ENCODE measurements at places on chromosomes 16 and 17.
A peak's percentile ranks its signal among the peaks of the same experiment; 100 is the strongest.

GRCh38 chr17:81885454-81885853 lies 5.9 kb downstream of the ALYREF start:
- H3K4me1 ChIP-seq: peaks cover 4% of the 10 kb centered on the region
- peaks cover 94% of the 10 kb centered on the region for H3K36me3 ChIP-seq
- no peak overlapping the region for H3K4me3 ChIP-seq
- no peak overlapping the region for H3K27ac ChIP-seq

DNA sequence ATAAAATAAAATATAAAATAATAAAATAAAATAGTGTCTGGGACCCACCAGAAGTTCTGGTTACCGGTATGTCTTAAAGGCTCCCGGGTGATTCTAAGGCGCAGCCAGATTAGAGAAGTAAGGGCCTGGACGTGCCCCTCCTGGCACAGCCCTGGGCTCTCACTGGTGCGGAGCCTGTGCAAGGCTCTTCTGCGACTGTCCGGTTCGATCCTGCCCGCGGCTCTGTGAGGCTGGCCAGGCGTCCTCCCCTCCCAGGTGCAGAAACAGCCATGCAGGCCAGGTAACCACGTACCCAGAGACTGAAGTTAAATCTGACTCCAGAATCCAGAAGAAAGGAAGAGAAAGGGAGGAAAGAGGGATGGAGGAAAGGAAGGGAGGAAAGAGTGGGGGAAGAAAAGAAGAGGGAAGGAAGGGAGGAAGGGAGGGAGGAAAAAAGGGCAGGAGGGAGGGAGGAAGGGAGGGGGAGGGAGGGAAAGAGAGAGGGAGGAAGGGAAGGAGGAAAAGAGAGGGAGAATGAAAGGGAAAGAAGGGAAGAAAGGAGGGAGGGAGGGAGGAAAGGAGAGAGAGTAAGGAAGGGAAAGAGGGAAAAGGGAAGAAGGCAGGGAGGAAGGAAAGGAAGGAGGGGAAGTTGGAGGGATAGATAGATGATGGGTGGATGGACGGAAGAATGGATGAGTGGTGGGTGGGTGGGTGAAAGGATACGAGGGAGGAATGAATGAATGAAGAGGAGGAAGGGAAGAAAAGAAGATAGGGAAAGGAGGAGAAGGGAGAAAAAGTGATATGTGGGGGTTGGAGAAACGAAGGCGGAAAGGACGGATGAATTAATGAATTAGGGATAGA lies 42.3 kb downstream of the C16orf82 start:
- no peak overlapping the region for H3K27ac ChIP-seq
- no peaks in the 10 kb centered on the region for H3K27me3 ChIP-seq
- no peak for DNase-seq
- H3K36me3 ChIP-seq: no peaks in the 10 kb centered on the region

DNA sequence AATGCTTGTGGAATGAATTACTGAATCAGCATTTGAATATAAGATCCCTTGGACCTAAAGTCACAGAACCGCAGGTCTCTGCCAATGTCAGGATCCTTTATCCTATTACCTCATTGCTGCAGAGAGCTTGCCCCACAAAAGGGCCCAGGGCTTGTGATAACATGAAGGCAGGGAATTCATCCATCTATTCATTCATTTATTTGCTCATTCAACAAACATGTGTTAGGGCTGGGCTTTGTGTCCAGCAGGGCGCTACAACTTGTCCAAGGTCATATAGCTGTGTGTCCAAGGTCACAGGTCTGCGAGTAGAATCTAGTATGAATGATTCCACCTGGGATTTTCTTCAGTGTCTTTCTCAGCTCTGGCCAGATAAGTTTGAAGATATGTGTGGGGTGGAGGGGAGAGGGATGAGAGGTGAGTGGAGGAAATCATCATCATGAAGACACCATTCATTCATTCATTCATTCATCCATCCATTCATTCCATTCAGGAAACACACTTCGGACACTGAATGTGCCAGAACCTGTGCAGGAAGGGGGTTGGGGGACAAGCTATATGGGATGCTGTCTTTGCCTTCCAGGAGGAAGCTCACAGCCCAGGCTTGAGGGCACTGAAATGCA lies 1.3 kb upstream of the UNC45B start:
- no peak overlapping the region for H3K27ac ChIP-seq
- no peaks in the 10 kb centered on the region for H3K4me1 ChIP-seq
- DNase-seq: no peak
- H3K4me3 ChIP-seq: no peak overlapping the region
- no peaks in the 10 kb centered on the region for H3K27me3 ChIP-seq

DNA sequence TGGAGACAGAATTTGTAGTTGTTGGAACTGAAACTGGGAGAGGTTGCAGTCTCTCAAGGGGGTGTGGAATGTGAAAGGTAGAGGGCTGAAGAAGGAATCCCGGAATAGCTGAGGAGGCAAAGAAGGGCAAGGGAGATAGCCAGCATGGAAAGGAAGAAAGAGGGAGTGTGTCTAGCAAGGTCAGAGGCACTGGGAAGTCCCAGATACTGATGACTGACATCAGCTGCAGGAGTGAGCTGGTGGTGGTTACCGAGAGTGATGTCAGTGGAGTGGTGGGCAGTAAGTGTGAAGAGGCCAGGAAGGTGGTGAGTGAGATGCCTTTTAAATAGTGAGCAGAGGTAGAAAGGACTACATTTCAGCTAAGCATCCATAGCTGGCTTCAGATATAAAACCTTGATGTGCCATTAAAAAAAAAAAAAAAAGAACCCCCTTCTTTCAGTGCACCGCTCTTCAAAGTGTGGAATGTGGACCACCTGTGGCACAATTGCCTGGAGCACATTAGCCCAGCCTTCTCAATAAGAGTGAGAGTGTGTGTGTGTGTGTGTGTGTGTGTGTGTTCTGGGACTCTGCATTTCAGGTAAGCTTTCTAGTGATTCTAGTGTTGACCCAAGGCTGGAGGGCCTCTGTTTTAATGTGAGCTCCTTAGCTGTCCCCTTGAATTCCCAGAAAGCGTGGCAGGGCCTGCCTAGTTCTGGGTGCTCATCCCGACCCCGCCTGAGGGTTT lies 8.5 kb downstream of the PRMT7 start:
- peaks cover 65% of the 10 kb centered on the region for H3K36me3 ChIP-seq
- H3K27me3 ChIP-seq: no peaks in the 10 kb centered on the region
- DNase-seq: no peak
- H3K4me1 ChIP-seq: no peaks in the 10 kb centered on the region
- H3K27ac ChIP-seq: no peak overlapping the region

- peak overlapping the region; percentile 78 for H3K27ac ChIP-seq
- H3K27me3 ChIP-seq: no peaks in the 10 kb centered on the region
- peaks cover 39% of the 10 kb centered on the region for H3K4me1 ChIP-seq
- H3K36me3 ChIP-seq: no peaks in the 10 kb centered on the region
- no peak for DNase-seq
Measured at GRCh38 chr17:72603420-72604242, 482.8 kb downstream of the SOX9 start.

- H3K36me3 ChIP-seq: no peaks in the 10 kb centered on the region
- H3K27ac ChIP-seq: no peak overlapping the region
- DNase-seq: no peak
- H3K4me3 ChIP-seq: no peak overlapping the region
- no peaks in the 10 kb centered on the region for H3K4me1 ChIP-seq
Measured at GRCh38 chr16:8943966-8944759, 19.5 kb downstream of the USP7 start.

GRCh38 chr16:77674888-77675287 lies 47.4 kb upstream of the NUDT7 start:
- DNase-seq: no peak
- H3K4me1 ChIP-seq: no peaks in the 10 kb centered on the region
- H3K4me3 ChIP-seq: no peak overlapping the region

DNA sequence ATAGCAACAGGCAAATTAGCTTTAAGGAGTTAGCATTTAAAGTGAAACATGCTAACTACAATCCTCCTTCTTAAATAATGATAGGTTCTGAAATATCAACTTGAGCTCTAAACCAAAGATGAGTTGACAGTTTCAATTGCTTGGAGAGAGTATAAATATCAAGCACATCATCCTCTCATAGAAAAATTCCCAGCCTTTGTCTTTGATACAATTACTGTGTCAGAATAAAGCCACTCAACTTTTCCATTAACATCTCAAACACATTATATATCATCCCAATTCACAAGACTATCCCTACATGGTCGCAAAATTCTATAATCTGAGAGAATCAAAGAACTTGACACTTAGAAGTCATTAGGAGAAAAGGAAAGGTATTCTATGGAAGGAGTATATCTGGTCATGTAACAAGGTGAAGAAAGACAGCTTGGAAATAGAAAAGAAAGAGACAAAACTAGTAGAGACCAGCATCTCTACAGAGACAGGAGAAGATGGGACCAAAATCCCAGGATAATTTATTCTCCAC lies 189.8 kb downstream of the CEP112 start:
- DNase-seq: no peak
- no peaks in the 10 kb centered on the region for H3K36me3 ChIP-seq
- H3K27ac ChIP-seq: no peak overlapping the region
- H3K27me3 ChIP-seq: no peaks in the 10 kb centered on the region
- no peak overlapping the region for H3K4me3 ChIP-seq

DNA sequence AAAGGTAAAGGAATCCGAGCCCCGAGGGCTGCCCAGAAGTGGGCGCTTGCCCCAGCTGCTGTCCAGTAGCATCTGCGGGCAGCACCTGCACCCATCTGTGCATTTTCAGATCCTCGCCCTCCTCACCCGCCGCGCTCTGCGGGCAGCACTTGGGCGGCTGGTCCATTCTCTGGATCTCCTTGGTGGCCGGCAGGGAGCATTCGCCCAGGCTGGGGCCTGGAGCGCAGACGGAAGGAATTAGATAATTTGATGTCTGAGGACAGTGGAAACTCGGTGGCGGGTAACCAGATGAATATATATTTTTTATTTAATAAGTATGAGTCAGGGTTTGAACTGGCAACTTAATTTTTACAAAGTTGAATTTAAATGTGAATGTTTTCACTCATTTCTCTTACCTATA lies 88.5 kb downstream of the NPIPB11 start:
- no peaks in the 10 kb centered on the region for H3K27me3 ChIP-seq
- H3K4me1 ChIP-seq: no peaks in the 10 kb centered on the region
- no peaks in the 10 kb centered on the region for H3K36me3 ChIP-seq
- DNase-seq: no peak

- no peaks in the 10 kb centered on the region for H3K36me3 ChIP-seq
- no peak overlapping the region for H3K4me3 ChIP-seq
- no peaks in the 10 kb centered on the region for H3K27me3 ChIP-seq
- H3K27ac ChIP-seq: no peak overlapping the region
- peak; percentile 34 for DNase-seq
Measured at GRCh38 chr17:83189044-83190003, 109.9 kb downstream of the METRNL start.

GRCh38 chr17:28906276-28906675 lies 3.4 kb upstream of the DHRS13 start:
- no peak for DNase-seq
- peaks cover 36% of the 10 kb centered on the region for H3K36me3 ChIP-seq
- H3K4me3 ChIP-seq: no peak overlapping the region
- H3K27ac ChIP-seq: no peak overlapping the region

- H3K4me3 ChIP-seq: no peak overlapping the region
- H3K36me3 ChIP-seq: no peaks in the 10 kb centered on the region
- H3K27ac ChIP-seq: no peak overlapping the region
- no peak for DNase-seq
Measured at GRCh38 chr16:47043200-47043599, 69.7 kb upstream of the DNAJA2 start.

- H3K27ac ChIP-seq: no peak overlapping the region
- H3K36me3 ChIP-seq: no peaks in the 10 kb centered on the region
- H3K4me1 ChIP-seq: peaks cover 33% of the 10 kb centered on the region
- H3K4me3 ChIP-seq: no peak overlapping the region
- H3K27me3 ChIP-seq: no peaks in the 10 kb centered on the region
- DNase-seq: no peak
Measured at GRCh38 chr16:75086281-75086680, 30.3 kb downstream of the LDHD start.

GRCh38 chr16:49503256-49504022 lies 129.8 kb downstream of the C16orf78 start:
- no peak overlapping the region for H3K27ac ChIP-seq
- H3K4me1 ChIP-seq: no peaks in the 10 kb centered on the region
- H3K36me3 ChIP-seq: no peaks in the 10 kb centered on the region
- H3K27me3 ChIP-seq: no peaks in the 10 kb centered on the region
- no peak overlapping the region for H3K4me3 ChIP-seq

DNA sequence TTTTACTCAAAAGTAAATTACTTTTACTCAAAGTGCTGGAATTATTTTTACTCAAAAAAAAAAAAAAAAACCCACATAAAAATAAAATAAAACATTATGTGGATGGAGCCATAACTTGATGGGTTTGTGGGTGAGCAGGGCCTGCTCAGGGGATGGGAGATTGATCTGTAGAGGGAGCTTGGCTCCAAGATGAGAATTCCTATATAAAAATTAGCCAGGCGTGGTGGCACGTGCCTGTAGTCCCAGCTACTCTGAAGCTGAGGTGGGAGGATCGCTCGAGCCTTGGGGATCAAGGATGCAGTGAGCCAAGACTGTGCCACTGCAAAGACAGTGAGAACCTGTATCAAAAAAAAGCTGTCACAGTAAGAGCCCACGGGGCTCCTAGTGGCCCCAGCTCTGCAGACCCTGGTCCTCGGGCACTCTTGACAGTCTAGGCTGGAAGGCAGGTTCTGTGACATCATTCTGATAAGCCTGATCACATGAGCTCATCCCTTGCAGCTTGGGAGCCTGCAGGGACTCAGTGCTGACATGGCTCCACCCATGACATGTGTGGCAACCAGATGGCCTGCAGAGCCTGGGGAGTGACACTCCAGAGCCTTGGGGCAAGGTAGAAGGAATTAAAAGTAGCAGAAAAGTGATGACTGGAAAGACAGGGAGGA lies 42.5 kb downstream of the ST3GAL2 start:
- DNase-seq: no peak
- no peaks in the 10 kb centered on the region for H3K36me3 ChIP-seq
- H3K27ac ChIP-seq: no peak overlapping the region
- H3K4me3 ChIP-seq: no peak overlapping the region

DNA sequence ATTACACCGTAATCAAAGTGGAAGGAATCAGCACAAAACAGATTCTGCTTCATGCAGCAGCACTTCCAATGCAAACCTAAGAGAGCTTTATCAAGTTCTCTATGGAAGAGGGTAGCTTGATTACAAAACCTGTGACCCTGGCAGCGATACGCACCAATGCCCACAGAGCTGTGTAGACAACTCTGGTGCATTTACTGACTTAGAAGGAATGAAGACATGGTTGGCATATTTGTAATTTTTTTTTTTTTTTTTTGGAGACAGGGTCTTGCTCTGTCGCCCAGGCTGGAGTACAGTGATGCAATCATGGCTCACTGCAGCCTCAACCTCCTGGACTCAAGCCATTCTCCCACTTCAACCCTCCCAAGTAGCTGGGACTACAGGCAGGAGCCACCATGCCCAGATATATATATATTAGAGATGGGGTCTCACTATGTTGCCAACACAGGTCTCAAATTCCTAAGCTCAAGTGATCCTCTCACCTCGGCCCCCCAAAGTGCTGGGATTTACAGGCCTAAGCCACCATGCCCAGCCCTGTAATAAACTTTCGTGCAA lies 49.4 kb downstream of the XPO6 start:
- H3K27me3 ChIP-seq: no peaks in the 10 kb centered on the region
- peaks cover 77% of the 10 kb centered on the region for H3K36me3 ChIP-seq
- H3K4me3 ChIP-seq: no peak overlapping the region
- no peak overlapping the region for H3K27ac ChIP-seq

- H3K4me3 ChIP-seq: no peak overlapping the region
- no peaks in the 10 kb centered on the region for H3K36me3 ChIP-seq
- H3K4me1 ChIP-seq: no peaks in the 10 kb centered on the region
- H3K27me3 ChIP-seq: no peaks in the 10 kb centered on the region
- H3K27ac ChIP-seq: no peak overlapping the region
- no peak for DNase-seq
Measured at GRCh38 chr17:64223283-64223682, 39.8 kb downstream of the TEX2 start.

- H3K27me3 ChIP-seq: no peaks in the 10 kb centered on the region
- H3K4me3 ChIP-seq: peak overlapping the region; percentile 69
- peak; percentile 68 for DNase-seq
- peak overlapping the region; percentile 73 for H3K27ac ChIP-seq
Measured at GRCh38 chr17:43399839-43400328, 1.1 kb downstream of the ARL4D start.

All from RWPE2 (cell line).